NCI-H1417 treated with DMSO at 0.1 percent for 48 hours (cell line): ENCODE measurements at places on chromosomes 6 and 20.

GRCh38 chr6:121216928-121217327, 117.4 kb downstream of the TBC1D32 start:
- no peak for DNase-seq

GRCh38 chr6:12371641-12372146, 81.5 kb downstream of the EDN1 start:
- DNase-seq = no peak

DNA sequence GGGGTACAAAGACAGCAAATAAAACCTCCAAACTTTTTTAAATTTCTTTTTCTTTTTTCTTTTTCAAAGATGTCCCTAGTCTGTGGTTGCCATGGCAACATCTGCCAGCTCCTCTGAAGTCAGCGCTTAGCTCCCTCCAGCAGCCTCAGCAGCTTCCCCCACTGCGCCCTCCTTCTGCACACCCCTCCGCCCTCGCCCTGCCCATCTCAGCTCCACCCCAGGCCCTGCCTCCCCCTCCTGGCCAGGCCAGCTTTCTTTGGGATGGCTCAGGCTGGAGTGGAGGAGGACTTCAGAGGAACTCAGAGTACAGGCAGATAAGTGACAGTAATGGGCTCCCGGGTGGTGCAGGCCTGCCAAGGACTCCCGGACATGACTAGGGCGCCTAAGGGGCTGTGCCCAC, 104.6 kb downstream of the LRFN2 start:
- no peak for DNase-seq

DNA sequence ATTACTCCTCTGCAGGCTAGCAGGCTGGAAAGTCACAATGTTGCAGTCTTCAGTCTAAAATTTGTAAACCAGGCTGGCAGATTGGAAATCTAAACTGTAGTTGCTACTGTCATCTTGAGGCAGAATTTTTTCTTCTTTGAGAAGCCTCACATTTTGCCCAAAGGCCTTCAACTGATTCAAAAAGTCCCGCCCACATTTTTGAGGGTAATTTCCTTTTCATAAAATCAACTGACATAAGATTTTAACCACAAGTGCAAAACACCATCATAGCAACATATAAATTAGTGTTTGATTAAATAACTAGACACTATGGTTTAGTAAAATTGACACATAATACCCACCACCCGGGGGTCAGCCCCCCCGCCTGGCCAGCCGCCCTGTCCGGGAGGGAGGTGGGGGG, 28.4 kb downstream of the HLA-C start:
- DNase-seq = no peak

DNA sequence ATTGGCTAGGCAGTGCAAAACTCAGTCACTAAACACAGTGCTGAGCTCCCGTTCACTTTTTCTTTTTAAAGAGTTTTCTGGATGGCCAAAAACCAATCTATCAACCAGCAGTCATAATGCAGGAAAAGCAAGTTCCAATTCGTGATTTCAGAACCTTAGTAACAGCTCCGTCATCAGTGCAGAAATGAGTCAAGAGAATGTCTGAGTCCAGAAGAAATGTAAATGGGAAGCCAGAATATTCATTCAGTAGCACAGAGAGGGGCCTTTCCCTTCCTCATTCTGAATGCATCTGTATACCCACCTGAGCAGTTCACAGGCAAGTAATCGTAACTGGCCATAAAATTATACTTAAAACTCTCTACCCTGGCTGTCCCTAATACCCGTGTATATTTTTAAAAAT, 20.4 kb downstream of the HUS1B start:
- DNase-seq = no peak

DNA sequence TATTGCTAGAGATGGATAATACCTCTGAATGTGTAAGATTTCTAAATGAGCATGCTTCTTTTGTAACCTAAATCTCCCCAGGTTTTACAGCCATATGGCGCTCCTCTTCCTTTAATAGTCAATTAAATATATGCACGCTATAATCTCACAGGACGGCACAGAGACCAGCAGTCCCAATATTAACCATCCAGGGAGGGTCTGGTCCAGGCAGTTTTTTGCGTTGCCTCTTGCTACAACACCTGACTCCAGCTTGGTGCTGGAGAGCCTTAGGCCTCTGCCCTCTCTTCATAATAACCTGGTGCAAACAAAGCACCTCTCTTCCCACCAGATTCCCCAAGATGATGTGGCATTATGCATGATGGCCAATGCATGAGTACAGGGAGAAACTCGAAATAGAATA, 183.4 kb downstream of the LY86 start:
- no peak for DNase-seq

- no peak for DNase-seq
These were observed 3.9 kb downstream of the HEY2 start for GRCh38 chr6:125753218-125753936.

DNA sequence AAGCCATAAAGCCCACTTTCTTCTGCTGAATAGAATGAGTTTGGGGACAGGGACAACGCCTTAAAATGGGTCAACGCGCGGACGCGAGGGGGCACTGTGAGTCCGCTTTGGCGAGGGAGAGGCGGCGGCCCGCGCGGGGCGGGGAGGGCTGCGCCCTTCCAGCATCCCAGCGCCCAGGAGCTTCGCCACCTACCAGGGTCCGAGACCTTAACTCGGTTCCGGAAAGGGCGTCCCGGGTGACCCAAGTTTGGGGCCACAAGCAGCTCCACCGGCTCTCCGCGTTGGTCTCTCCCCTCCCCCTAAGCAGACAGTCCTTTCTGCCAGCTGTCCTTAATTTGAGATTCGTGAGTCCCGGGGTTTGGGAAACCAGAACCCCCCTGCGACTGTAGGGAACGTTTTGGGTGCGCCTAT, 1.8 kb upstream of the SAMD5 start:
- DNase-seq = peak; percentile 13

DNA sequence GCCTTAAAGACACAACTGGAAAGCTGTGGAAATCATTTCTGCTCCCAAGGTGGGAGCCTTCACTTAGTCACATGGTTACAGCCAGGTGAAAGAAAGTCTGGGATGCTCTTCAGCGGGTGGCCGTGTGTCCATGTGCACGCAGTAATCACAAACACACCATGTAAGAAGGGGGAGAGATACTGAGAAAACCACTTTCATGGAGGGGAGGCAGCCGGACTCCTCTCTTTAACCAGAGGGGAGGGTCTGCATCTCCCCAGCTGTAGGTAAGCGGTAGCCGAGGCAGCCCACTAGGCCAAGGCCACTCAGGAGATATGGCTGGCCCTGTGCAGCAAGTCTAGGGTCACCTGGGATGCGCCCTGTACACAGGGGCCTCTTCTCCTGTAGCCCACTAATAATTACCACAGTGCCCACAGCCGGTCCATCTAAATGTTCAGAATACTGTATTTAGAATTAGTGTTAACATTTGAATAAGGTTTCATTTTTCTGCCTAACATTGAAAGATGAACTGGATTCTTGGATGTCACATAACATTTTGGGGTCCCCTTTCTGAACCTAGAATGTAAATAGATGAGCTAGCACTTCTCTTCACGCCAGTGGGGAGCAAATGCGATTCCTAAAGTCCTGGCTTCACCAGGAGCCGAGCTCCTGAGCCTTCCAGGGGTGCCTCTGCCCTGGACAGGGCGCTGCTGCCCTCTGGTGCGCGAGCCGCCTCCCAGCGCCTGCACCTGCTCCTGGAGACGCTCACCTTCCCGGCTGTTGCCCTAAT, 15.9 kb downstream of the GPR31 start:
- no peak for DNase-seq

DNA sequence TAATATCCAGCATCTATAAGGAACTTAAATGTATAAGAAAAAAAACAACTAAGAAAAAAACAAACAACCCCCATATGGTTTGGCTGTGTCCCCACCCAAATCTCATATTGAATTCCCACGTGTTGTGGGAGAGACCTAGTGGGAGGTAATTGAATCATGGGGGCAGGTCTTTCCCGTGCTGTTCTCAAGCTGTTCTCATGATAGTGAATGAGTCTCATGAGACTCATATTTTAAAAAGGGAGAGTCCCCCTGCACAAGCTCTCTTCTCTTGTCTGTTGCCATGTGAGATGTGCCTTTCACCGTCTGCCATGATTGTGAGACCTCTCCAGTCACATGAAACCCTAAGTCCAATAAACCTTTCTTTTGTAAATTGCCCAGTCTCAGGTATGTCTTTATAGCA, 105.7 kb upstream of the GJE1 start:
- DNase-seq = no peak

- DNase-seq = no peak
These were observed 66.3 kb upstream of the BMP5 start for GRCh38 chr6:55941702-55942101.

DNA sequence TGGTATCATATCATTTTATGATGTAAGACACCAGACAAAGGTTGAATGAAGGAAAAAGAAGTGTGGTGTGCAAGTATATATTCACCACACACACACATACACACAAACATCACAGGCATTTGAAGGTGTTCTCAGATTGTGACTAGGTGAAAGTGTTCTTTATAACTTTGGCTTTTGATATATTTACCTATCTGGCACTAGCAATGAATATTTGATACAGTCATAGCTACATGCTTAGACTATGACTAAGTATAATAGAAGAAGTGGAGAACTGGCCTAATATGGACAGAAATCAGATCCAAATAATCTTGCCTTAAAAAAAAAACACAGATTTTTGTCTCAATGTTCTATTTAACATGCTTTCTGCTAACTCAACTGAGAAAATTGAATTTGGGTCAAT, 809.9 kb downstream of the KIF16B start:
- DNase-seq = no peak

DNA sequence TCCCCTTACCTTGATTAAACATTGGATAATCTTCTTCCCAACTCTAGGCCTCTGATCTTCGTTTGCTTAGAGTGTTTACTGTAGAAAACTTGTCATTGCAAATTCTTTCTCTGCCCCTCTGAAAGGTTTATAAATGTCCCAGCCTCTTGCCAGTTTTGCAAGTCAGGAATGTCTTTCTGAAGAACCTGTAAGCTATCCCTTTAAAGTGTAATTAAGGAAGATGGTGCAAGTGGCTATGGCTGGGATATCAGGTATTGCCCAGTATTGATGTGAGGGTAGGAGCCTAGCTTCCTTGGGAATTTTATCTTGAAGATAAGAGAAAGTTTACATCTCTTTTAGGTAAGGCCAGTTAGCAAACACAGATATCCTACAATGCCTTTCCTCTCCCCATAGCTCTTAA, 211.0 kb upstream of the RIMS1 start:
- DNase-seq = no peak

- no peak for DNase-seq
These were observed 11.0 kb downstream of the PANK2 start for GRCh38 chr20:3900187-3900604.

- no peak for DNase-seq
These were observed 121.4 kb upstream of the MAFB start for GRCh38 chr20:40810332-40811000.

- DNase-seq = no peak
These were observed 201.2 kb upstream of the SMLR1 start for GRCh38 chr6:130625825-130626527.

GRCh38 chr6:133358574-133359150, 117.5 kb downstream of the EYA4 start:
- no peak for DNase-seq

DNA sequence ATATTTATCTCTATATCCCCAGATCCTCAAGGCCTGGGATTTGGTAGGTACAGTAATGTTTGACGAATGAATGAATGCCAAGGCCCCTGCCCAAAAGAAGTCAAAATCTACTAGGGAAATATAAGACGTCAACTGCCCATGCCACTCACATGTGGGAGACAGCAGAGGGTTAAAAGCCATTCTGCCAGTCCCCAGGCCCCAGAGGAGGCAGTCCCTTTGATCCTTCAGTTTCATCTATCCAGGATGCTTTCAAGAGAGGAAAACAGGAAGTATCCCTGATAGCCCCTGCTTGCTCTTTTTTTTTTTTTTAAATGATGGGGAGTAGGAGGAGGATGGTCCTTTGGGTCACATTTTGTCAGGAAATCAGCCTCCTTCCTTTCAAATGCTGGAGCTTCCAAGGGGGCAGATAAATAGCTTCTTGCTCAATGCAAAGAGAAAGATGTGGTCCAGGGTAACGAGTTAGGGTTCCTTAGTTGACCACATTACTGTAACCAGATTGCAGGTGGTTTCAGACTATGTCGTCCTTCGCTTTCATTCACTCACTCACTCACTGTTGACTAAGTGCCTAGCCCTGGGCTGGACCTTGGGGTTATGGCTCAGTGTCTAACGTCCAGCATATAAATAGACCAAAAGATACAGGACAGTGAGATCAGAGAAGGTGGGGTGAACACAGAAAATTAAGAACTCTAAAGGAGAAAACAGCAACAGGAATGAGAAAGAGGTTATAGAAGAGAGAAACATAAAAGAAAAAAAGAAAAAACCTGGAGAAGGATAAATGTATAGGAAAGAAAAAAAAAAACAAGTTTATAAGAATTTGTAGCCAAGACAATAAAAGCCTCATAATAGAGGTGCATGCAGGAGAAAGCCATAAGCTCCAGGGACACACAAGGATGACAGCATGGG, 64.6 kb upstream of the PIM1 start:
- DNase-seq = no peak

DNA sequence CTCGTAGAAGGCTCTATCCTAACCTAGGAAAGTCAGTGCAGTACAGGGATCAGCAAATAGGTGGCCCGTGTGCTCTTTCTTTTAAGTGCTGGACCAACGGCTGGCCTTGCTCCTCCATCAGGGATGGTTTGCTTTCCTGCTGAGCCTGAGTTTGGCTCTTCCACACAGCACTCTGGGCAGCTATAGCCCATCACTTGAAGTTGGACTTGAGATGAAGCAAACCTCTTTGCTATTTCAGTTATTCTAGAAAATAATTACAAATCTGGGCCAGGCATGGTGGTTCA, 66.9 kb upstream of the KCNK16 start:
- DNase-seq = no peak

GRCh38 chr20:2108987-2109386, 7.4 kb downstream of the STK35 start:
- DNase-seq = no peak

DNA sequence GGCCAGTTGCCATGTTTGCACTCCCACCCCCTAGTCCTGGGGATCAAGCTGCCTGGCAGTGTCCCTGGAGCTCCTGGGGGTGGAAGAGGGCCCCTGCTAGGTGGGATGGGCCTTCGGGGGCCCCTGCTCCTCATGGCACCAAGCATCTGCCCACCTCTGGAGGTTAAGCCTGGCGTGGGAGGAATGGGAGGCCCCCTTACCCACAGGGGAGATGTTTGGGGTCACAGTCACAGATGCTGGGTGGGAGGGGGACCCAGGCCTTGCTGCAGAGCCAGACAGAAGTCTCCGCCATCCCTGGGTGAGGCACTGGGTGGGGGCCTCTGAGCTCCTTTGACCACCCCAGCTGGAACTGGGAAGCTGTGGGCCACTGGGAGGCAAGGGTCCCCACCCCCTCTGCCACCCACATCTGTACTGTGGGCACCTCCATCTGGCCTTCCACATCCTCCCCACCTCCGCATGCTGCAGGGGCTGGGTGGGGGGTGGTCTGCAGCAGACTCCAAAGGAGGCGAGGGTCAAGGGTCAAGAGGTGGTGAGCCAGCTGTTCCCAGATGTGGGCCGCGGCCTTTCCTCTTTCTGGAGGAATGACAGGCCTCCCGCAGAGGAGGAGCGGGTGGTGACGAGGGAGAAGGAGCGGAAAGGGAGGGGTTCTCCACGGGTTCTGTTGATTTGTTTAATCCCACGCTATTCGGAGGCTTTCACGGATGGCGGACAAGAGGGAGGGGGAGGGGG, 41.5 kb downstream of the YTHDF1 start:
- DNase-seq = no peak

GRCh38 chr6:134772671-134773360, 177.1 kb downstream of the ALDH8A1 start:
- no peak for DNase-seq
